ENCODE measurements at places on chromosomes 2 and 18.

DNA sequence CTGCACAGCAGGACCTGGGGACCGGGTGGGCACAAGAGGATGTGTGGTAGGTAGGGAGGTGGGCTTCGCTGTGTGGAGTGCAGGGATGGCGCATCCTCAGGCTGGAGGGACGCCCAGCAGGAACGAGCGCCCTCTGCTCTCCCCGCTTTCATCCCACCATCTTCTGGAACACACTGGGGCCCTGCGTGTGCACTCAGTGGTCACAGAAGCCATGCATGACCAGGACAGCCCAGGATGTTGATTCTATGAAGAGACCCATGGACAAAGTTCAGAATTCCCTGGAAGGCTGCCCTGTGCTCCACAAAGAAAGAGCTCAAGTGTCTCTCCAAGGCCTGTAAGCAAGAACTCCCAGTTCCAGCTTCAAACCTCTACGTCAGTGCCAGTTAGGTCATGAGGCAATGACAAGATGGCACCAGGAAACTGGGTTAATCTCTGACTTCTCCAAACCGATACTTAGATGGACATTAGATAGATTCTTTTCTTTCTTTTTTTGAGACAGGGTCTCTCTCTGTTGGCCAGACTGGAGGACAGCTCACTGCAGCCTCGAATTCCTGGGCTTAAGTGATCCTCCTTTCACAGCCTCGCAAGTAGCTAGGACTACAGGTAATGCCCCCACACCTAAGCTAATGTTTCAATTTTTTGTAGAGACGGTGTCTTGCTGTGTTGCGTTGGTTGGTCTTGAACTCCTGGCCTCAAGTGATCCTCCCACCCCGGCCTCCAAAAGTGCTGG, 3.4 kb downstream of the SLC66A2 start:
- no peak for DNase-seq

- no peak for DNase-seq
Observed at GRCh38 chr2:206218156-206218555, 56.3 kb upstream of the ZDBF2 start.

DNA sequence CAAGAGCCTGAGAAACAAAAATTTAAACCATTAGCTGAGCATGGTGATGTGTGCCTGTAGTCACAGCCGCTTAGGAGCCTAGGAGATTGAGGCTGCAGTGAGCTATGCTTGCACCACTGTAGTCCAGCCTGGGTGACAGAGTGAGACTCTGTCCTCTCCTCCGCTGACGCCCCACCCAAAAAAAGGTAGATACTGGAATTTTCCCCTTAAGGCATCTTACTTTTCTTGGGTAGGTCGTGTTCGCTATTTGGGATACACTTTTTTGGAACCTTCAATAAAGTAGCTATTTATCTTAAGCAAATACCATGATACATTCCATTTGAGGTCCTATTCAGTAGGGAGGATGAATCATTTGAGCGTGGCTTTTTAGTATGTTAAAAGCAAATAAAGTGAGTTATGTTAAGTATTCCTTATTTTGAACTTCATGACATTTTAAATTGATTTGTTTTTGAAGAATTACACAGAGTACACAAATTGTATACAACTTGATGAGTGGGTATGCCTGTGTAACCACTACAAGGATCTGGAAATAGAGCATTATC, 38.7 kb downstream of the RALBP1 start:
- no peak for DNase-seq

DNA sequence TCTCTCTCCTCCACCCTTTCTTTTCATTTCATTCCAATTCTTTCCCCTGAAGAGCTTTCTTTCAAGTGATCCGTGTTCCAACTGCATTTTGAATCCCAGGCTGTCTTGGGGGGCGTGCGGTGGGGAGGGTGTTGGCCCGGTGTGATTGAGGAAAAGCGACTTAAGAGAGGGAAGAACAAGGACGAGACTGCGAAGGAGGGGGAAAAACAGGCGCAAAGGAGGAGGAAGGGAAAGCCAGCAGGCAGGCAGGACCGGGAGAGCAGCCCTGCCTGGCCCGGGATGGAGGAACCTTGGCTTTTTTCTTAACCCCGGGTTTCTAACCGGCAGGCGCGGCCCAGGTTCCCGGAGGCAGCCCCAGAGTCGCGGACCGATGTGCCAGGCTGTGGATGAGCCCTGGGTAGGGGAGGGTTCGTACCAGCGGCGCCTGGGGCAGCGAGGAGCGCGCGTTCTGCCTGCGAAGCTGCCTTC, 1.3 kb downstream of the ADCYAP1 start:
- DNase-seq: no peak

GRCh38 chr2:72028351-72028995, 119.2 kb downstream of the CYP26B1 start:
- DNase-seq: no peak

- DNase-seq: no peak
Observed at GRCh38 chr2:31109633-31110192, 28.5 kb downstream of the GALNT14 start.

GRCh38 chr2:16950436-16950835, 284.8 kb upstream of the CYRIA start:
- no peak for DNase-seq

- no peak for DNase-seq
Observed at GRCh38 chr2:231335591-231335990, 59.9 kb upstream of the B3GNT7 start.

- DNase-seq: no peak
Observed at GRCh38 chr2:235996419-235996818, 171.8 kb downstream of the GBX2 start.

DNA sequence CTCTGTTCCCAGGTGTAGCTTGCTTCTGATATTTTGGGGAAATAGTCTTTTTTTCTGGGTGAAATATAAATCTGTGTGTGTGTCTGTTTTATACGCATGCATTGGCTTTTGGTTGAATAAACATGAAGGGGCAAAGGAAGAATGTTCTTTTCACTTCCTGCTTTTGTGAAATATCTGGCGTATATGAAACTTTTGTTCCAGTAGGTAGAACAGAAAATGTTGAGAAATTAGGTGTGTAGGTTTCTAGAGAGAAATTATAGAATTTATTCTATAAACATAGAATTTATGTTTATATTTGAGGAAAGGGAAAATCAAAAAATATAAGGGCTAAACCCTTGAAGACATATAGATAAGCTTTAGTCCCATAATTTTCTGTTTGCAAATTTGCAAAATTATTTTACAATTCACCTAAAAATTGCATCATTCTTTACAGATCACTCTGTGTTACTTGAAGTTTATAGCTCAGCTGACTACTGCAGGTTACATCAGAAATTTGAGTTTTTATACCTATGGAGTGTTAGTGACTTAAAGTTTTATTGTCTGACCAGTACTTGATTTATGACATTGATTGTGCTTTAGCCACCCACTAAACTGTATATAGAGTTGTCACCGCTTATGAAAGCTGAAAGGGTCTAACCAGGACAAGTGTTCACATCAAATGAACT, 116.1 kb downstream of the FAM117B start:
- DNase-seq: no peak

DNA sequence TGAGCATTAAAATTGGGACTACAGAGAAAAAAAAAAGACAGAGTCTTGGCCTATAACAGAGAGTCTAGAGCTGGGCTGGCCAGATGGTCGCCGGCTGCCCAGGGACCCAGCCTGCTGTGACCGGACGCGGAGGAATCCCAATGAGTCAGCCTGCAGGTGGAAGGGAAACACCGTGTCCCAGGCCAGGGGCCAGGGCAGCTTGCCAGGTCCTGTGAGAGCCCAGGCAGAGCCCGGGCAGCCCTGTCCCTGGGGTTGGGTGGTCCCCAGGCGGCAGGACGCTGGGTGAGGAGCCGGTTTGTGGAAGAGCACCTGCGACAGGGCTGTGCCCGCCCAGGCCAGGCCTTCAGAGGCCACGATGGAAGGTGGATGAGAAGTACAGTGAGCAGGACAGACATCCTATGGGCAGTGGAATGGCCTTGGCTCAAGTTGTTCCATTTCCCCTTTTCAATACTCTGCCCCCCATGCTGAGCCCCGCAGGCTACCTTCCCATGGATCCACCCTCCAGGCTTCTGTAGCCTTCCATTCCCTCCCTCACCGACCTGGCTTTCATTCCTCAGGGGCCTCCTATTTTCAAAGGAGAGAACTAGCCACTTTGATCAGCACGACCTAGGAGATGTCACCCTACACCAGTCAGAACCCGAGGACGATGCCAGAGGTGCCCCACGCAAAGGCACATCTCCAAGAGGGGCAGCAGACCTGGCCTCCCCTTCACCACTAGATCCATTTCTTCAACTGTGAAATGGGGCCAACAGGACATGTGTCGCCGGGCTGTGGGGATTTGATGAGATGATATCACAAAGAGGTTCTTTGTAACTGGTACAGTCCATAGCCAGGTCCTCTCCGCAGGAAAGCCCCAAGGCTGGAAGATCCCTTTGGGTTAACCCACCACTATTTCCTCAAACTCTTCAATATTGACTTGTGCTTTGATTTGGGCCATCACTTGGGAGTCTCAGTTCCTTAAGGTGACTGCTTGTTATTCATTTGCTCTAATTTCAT, 87.5 kb downstream of the POLR1A start:
- DNase-seq: no peak

DNA sequence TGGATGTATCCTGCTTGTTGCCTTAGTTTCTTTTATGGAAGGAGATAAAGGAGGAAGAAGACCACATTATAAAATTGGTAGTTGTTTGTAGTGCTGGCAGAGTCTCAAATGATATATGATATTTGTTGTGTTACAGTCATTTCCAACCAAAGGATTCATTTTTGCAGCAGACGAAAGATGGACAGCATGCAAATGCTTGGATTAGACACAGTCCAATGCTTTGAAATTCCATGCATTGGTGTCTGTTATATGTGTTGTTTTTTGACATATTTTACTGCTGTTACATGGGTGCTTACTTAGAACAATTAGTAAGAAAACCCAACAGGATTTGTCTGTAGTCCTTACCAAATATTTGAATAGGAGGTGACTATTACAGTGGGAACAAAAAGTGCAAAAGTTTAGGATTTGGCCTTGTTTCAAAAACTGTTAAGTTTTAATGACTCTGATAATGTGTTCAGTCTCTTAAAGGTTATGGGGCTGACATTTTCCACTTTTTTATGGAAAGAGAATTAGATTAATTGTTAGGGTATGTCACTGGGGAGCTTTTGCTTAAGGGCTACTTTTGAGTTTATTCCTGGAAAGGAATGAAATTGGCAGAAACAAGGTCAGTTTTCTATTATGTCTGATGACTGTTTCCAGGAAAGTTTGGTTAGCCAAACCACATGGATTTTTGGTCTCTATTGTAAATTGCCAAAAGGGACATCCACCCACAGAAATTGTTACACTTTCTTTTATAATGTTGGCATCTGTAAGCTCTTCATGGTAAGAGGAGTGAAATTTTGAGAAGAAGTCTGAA, 229.4 kb upstream of the MMADHC start:
- no peak for DNase-seq

DNA sequence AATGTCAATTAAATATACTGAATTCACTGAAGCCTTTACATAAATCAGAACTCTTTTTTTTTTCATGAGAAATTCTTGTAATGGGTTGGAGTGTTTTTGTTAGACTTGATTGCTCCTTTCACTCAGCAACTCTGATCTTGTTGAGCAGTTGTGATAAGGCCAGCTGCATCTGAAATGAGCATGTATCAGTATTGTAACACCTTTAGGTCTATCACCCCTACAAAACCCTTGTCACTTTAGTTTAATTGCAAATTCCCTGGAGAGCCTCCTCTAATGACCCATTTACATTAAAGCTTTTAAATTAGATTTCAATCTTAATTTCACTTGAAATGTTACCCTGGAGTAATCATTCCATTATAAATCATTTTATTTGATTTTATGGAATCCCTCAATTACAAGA, 346.8 kb upstream of the TCF4 start:
- no peak for DNase-seq

GRCh38 chr18:13425357-13426091, 207.0 kb downstream of the LDLRAD4 start:
- no peak for DNase-seq

- no peak for DNase-seq
Observed at GRCh38 chr2:235663875-235664274, 170.0 kb downstream of the AGAP1 start.

GRCh38 chr2:46284796-46285195, 12.4 kb upstream of the EPAS1 start:
- no peak for DNase-seq

GRCh38 chr2:185245806-185246205, 492.8 kb upstream of the FSIP2 start:
- DNase-seq: no peak

DNA sequence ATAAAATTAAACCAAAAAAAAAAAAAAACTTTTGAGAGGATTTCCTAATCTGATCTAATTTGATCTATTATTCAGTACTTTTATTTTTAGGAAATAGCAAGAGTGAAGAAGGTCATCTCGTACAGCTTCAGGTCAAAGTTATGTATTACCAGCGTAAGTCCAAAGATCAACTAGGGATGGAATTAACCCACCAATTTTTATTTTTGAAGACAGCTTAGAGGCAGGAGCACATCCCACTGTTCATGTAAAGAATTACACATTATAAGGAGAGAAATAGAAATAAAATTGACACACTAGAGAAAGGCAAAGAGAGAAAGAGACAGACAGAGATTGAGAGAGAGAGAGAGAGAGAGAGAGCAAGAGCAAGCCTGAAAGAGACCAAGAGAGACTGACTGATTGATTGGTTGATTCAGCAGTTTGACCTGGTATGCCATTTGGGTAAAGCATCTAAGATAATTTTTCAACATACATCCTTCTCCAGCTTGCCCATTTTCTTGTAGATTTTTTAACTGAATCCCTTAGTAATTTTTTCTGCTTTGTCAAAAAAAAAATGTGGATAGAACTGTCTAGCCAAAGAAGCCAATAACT, 25.1 kb downstream of the DOCK10 start:
- DNase-seq: no peak

DNA sequence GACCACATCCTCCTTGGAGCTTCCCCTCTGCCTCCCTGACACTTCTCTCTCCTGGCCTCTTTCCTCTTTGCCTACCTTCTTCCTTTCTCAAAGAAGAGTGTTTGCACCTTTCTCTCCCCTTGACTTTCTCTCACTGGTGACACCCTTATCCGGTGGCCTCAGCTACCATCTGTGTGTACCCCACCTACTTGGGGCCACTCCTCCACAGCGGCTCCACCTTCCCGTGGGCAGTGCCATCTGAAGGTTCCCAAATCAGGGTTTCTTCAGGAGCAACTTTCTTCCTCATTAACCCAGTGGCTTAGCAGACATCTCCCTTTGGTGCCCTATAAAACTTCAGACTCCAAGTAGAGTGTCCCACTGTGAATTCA, 5.3 kb upstream of the NCL start:
- no peak for DNase-seq

GRCh38 chr18:48022531-48023329, 92.3 kb upstream of the SMAD2 start:
- DNase-seq: peak; percentile 46

- DNase-seq: no peak
Observed at GRCh38 chr2:55239656-55240222, 7.3 kb downstream of the RPS27A start.

GRCh38 chr2:191797942-191798876, 48.7 kb downstream of the CAVIN2 start:
- DNase-seq: no peak
